Renal cortex interstitium (tissue), 15 donors: ENCODE measurements at places on chromosomes 12 and 14. TPM values are rescaled to one million over a fixed set of nuclear protein-coding genes. Genes with fewer than 3 reads are reported as not detected.

DNA sequence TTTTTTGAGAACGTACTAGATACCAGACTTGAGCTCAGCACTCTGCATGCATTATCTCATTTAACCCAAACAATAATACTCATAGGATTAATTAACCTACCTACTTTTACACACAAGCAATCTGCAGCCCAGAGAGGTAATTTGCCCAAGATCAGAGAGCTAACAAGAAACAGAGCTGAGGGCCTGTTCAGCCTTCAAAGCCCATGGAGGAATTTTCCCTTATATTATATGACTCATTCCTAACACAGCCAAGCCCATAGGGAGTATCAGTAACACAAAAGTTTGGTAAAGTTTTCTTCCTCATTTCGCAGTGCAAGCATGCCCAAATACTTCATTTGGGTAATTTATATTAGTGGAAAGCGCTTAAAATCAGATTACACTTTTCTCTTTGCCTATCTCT is 94.7 kb downstream of the GALC start:
- DNase-seq = no peak

DNA sequence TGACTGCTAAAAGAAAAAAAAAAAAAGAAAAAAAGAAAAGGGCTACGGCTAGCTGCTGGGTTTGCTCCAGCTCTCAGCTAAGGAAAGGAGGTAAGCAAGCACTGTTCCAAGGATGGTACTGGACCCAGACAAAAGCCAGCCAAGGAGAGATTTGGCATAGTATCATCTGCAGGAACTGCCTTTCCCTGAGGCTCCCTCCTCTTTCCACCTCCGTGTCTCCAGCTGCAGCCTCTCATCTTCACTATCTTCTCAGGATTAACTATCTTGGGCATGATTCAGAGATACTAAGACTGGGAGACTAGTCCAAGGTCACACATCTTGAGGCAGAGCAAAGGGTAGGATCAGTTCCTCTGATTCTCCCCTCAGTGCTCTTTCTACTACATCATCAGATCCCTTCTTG is 6.0 kb downstream of the KITLG start:
- no peak for DNase-seq

DNA sequence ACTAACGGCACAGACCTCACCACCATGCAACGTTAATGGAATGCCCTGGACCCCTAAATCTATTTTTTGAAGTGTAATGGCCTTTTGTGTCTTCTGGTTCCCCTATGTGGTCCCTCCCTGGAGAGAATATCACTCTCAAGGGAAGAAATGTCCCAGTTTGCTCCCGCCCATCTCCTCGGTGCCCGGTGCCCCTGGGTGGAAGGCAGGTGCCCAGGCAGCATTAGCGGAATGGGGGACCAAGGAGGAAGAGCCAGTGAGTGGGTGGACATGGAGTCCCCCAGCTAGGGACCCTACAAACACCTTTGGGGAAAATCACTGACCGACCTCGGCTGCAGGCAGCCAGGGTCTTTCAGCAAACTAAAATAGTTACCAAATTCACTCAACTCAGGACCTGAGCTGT is 212.1 kb upstream of the RTL1 start:
- no peak for DNase-seq

GRCh38 chr12:105418229-105418628 is 87.7 kb downstream of the C12orf75 start:
- DNase-seq = no peak

DNA sequence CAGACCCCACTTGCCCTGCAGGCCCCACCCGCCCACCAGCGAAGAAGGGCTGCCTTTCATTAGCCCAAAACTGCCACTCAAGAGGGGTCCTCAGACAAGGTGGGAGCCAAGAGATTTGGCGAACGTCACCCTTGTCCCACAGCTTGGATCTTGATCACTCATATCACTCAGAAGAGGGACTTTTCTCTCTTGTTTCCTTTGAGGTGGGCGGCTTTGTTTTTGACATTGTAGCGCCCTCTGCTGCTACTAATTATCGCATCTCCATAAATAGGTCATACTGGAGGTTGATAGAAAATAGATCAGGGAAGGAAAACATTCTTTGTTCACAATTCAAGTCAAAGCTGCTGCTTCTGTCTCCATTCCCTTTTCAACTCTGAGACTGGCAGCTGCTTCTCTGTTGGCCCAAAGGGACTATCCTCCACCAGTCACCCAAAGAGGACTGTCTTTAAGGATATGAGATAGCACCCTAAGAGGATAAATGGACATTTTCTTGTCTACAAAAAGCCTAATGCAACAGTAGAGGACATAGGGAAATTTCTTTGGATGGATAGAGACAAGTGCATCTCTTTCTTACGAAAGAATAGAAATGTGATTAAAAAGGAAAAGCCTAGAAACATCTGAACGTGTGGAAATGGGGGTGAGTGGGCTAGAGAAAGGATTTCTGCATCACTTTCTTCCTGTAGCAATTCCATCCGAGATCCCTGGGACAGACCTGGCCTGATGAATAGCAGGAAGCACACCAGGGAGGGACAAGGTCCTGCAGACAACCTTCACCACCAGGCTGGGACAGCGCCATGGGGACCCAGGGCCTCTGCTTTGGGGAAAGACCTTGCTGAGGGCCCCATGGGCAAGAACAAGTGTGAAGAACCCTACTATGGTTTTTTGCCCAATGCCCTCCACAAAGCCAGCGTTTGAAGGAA is 115.8 kb downstream of the DAD1 start:
- DNase-seq = no peak

Gene KCNJ8
- 22.9 TPM for polyA plus RNA-seq

Gene SERPINA3
- 0.45 TPM for polyA plus RNA-seq

Gene SIX6
- not detected for polyA plus RNA-seq

Gene KLRC1
- polyA plus RNA-seq = 0.53 TPM

Gene CLMN
- 19.7 TPM for polyA plus RNA-seq

Gene LRFN5
- polyA plus RNA-seq = 10.9 TPM

Gene WNT5B
- 5.0 TPM for polyA plus RNA-seq

Gene SMIM41
- polyA plus RNA-seq = 0.69 TPM

Gene BEGAIN
- polyA plus RNA-seq = 1.8 TPM
